ENCODE measurements at places on chromosomes 12 and 14. TPM values are rescaled to one million over a fixed set of nuclear protein-coding genes. Genes with fewer than 3 reads are reported as not detected.

GRCh38 chr12:130621696-130622298 is 94.3 kb downstream of the RIMBP2 start:
- DNase-seq = no peak

The CD163 gene
- not detected for total RNA-seq

DNA sequence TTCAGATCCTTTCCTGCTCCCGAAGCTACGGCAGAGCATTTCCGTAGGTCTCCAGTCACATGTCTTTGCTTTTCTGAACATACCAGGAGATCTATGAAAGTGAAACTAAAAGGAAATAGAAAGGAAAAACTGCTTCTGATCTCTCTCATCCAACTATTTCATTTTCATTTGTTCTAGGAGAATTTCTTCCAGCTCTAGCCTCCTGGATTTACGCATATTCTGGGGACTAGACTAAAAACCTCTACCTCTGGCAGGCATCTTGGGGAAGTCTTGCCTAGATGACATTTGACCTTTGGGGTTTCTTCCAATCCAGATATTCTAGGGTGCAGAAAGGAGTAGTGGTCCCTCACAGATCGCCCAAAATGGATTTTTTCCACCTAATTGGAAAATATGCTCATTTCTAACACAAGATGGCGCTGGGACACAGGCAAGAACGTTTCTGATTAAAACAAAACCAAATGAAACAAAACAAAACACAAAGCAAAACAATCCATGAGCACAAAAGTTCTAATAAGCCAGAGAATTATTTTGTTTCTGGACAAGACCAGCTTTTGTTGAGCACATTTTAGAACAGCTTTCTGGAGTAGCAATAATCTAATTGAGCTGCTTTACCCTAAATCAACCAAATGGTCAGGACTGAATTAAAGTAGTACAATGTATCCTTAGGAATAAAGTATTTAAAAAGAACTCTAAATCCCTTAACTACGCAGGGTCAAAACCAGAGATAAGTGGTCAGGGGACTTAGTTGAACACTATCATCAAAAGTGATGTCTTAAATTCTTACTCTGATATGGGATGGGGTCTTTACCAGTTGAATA is 12.3 kb upstream of the PARP11 start:
- DNase-seq = peak; percentile 37

GRCh38 chr14:77055306-77055705 is 26.8 kb upstream of the IRF2BPL start:
- no peak for DNase-seq

The PRKAB1 gene
- 23.7 TPM for total RNA-seq

The BDKRB1 gene
- total RNA-seq = not detected

The KCNH5 gene
- total RNA-seq = not detected

DNA sequence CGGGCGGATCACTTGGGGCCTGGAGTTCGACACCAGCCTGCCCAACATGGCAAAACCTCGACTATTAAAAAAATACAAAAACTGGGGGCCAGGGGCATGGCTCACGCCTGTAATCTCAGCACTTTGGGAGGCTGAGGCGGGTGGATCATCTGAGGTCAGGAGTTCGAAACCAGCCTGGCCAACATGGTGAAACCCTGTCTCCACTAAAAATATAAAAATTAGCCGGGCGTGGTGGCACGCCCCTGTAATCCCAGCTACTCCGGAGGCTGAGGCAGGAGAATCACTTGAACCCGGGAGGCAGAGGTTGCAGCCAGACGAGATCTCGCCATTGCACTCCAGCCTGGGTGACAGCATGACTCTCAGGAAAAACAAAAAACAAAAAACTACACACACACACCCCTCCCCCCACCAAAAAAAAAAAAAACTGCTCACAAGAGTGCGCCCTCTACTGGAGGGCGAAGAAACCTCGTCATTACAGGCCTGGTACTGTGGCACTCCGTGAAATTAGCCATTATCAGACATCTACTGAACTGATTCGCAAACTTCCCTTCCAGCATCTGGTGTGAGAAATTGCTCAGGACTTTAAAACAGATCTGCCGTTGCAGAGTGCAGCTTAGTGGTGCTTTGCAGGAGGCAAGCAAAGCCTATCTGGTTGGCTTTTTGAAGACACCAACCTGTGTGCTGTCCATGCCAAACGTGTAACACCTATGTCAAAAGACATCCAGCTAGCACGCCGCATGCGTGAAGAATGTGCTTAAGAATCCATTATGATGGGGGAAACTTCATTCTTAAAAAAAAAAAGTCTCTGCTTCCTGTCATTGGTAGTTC is 7.7 kb downstream of the PPP1R3E start:
- peak; percentile 63 for DNase-seq

The EID3 gene
- total RNA-seq = 11.7 TPM

GRCh38 chr14:104665114-104665656 is 24.2 kb upstream of the INF2 start:
- DNase-seq = no peak

The MYH6 gene
- total RNA-seq = not detected

The CLEC14A gene
- total RNA-seq = not detected

The COPZ1 gene
- 25.2 TPM for total RNA-seq

The WNT1 gene
- 5.6 TPM for total RNA-seq

The ASPG gene
- total RNA-seq = not detected

- no peak for DNase-seq
Measured at GRCh38 chr12:130992979-130993538, 39.4 kb downstream of the ADGRD1 start.

GRCh38 chr14:29453045-29453444 is 474.6 kb downstream of the PRKD1 start:
- DNase-seq = no peak

- no peak for DNase-seq
Measured at GRCh38 chr12:107488666-107489065, 196.9 kb upstream of the PWP1 start.

GRCh38 chr14:50920482-50921230 is 23.6 kb downstream of the PYGL start:
- DNase-seq = no peak

DNA sequence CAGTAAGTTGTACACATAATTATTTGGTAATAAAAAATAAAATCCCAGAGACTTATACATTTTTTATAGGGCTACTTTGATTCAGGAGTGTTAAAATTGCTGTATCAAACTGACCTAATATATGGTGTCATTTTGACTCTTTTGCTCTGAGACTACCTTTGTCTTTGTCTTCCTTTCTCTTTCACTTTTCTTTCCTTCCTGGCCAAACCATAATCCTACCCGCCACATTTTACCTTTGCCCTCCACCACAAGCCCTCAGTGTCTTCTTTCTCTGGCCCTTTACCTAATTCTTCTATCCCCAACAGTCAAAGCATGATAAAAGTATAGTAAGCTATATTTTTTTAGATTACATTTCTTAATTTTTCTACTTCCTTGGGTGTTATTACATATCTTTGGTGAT is 62.0 kb downstream of the CAND1 start:
- DNase-seq = no peak

DNA sequence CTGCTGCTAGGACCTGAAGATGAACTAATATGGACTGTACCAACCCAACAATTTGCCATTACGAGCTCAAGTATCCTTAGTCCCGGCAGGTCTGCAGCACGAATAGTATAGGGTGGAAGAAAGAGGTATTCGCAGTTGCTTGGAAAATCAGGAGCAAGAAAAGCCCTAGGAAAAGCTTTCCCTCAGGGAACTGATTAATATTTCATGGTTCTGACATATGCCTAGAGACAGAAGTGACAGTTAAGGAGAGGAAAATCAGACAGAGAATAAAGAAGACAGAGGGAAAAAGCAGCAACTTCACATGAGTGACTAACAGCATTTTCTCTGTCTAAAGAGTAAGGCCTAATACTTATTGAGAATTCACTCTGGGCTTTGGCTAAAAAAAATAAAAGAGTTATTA is 602.9 kb upstream of the ATP2B1 start:
- no peak for DNase-seq

The CCDC196 gene
- total RNA-seq = not detected

DNA sequence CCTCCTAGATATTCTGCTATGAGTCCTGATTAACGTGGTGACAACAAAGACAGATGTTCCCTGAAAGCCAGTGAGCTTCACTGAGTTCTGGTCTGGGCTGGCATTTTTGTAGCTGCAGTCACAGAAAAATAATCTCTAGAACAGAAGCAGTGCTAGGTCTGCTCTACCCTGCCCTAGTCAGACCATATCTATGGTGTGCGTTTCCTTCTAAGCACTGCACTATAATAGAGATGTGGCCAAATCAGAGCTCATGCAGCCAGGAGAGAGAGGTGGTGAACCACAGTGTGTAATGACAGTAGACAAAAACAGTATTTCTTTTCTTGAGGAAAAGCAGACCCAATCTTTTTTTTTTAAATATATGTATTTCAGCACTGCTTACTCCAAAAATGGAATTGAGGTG is 76.3 kb downstream of the CMAS start:
- DNase-seq = no peak

DNA sequence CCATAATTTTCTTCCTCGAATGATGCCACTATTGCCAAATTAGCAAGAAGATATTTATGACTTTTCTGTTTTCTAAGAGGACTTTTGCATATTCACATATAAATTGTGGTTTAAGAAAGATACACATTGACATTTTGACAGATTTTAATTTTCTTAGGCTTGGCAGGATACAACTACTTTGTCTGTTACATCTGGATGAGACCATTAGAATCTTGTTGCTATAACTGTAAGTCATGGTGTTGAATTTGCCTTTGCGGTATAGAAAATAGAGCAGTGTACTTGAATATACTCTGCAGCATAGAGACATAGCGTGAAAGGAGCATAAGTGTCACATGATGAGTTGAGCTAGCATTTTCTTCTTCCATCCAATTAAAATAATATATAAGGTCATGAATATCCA is 169.3 kb downstream of the FUT8 start:
- no peak for DNase-seq

DNA sequence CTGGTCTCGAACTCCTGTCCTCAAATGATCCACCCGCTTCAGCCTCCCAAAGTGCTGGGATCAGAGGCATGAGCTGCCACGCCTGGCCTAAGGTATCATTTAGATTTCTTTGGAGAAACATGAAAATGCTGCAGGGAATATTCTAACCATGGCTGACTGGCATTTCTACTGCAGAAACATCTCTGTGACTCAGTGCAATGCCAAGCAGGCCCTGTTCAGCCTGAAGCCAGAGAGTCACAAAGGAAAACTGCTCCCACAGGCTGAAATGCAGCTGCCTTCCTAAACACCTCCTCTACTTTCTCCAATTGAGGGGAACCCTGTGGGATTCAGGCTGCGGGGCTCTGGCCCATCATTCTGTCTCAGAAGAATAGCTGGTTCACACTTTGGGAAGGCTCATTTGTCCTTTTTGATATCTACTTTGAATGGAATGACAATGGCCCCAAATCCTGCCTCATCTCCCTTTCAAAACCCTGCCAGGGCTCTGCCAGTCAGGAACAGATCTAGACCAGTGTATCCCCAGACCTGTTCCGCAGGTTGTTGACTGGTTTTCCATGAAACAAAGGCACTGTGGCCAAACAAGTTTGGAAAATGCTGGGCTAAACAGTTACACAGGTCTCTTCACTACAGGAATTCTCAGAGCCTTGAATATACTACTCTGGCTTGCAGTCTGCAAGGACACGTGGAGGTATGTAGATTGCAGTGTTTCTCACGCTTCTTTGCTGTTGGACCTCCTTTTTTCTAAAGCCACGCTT is 7.8 kb downstream of the C12orf43 start:
- DNase-seq = no peak

DNA sequence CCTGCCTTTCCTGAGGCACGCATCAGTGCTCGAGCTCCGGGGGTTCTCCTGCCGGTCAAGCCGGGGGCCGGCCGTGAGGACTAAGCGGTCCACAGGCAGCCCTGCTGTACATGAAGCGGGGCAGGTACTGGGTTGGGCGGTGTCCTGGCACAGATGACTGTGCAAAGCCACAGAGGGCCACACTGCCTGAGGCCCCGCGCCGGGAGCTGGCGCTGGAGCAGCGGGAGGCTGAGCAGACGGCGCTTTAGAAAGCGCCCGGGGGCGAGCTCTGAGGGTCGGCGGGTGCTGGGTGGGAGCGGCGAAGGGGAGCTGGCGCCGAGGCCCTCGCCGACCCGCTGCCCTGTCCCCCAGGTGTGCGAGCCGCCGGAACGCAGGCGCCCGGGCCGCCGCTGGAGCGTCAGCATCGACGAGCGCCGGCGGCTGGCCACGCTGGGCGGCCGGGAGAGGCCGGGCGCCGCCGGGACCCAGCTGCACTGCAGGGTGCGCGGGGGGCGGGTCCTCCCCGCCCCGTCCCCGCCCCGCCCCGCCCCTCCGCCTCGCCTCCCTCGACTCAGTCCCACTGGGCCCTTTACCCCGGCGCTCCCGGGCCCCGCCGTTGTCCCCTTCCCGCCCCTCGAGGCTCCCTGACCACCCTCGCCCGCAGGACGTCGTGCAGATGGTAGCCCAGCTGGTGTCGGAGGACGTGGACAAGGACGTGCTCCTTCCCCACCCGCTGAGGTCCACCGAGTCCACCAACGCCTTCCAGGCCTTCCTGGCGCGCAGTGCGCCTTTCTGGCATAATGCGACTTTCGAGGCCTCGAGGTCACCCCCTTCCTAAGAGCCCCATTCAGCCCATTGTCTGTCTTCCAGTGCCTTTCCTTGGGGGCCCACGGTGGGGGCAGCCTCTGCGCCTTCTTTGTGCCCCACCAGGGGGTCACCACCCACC is 8.3 kb upstream of the MTA1 start:
- DNase-seq = no peak

GRCh38 chr14:52951681-52952554 is 1.1 kb upstream of the FERMT2 start:
- no peak for DNase-seq

GRCh38 chr12:15526033-15526432 is 203.7 kb downstream of the PTPRO start:
- no peak for DNase-seq

- no peak for DNase-seq
Measured at GRCh38 chr14:70498191-70498590, 36.6 kb downstream of the ADAM20 start.

The GNG2 gene
- 166 TPM for total RNA-seq

- no peak for DNase-seq
Measured at GRCh38 chr14:25833341-25834126, 764.3 kb downstream of the NOVA1 start.

- no peak for DNase-seq
Measured at GRCh38 chr12:51460519-51460918, 35.9 kb downstream of the SLC4A8 start.

Measured in CD8-positive, alpha-beta T cell (primary cell).